GM23248 (cell line): ENCODE measurements at places on chromosomes 6 and 20. TPM values are rescaled to one million over a fixed set of nuclear protein-coding genes. Genes with fewer than 3 reads are reported as not detected.

The GPLD1 gene
- polyA plus RNA-seq = 0.09 TPM in 2 replicates

The MUCL3 gene
- polyA plus RNA-seq = not detected in 2 replicates

The PROKR2 gene
- polyA plus RNA-seq = not detected in 2 replicates

The COL9A3 gene
- polyA plus RNA-seq = 0.25 TPM in 1 of 2 replicates, not detected in the other

The PRKN gene
- polyA plus RNA-seq = 1.2 and 1.4 TPM in 2 replicates

The RAB22A gene
- 21.3 and 23.9 TPM in 2 replicates for polyA plus RNA-seq

The SLC25A27 gene
- 2.8 and 3.0 TPM in 2 replicates for polyA plus RNA-seq

The GGTLC1 gene
- not detected in 2 replicates for polyA plus RNA-seq

The ZDHHC14 gene
- 0.94 and 1.4 TPM in 2 replicates for polyA plus RNA-seq

The SEL1L2 gene
- 0.73 TPM in 1 of 2 replicates, not detected in the other for polyA plus RNA-seq

The CENPQ gene
- polyA plus RNA-seq = 8.4 and 8.9 TPM in 2 replicates

DNA sequence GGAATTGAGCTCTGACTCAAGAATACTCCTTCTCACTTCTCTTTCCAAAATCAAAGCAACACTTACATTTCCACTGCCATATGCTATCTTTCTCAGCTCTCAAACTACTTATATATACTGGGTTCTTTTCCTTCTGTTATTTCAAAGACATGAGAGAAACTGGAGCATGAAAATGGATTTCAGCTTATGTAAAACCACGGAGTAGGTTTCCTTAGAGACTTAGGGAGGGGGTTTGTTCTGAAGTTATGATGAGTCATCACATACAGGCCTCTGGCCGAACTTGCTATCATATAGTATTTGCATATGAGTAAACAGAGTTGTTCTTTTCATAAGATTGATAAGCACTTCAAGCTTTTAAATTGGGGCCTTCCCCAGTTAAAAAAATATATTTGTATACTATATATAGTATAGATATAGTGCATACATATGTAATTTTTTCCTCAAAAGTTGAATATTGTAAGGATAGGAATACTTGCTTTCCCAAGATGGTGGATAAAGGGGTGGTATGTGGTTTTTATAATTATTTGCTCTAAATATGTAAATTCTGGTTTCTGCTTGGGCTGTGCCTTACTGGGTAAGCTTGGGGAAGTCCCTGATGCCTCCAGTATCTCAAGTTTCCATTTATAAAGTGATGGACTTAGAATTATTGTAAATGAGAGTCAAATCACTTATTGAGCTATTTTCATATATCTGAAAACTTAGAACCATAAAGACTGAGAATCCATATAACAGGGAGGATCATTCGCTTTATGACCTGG is 273.9 kb downstream of the RFPL4B start:
- no peak for DNase-seq

DNA sequence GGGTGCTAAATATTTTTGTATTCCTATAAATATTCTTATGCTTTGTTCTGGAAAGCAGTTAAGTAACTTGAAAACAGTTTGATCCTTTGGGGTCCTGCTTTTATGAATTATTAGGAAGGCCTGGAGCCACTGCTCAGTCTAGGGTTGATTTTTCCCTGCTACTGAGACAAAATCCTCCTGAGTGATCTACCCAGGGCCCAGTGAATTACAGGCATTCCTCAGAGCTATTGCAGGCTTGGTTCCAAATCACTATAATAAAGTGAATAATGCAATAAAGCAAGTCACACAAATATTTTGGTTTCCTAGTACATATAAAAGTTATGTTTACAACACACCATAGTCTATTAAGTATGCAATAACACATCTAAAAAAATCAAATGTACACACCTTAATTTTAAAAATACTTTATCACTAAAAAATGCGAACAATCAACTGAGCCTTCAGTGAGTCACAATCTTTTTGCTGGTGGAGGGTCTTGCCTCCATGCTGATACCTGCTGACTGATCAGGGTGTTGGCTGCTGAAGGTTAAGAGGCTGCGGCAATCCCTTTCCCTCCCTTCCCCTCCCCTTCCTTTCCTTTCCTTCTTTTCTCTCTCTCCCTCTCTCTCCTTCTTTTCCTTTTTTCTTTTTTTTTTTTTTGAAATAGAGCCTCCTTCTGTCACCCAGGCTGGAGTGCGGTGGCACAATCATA is 43.0 kb downstream of the DNAAF9 start:
- no peak for DNase-seq

- DNase-seq = no peak
These were observed 32.8 kb upstream of the OVOL2 start for GRCh38 chr20:18090477-18090876.

DNA sequence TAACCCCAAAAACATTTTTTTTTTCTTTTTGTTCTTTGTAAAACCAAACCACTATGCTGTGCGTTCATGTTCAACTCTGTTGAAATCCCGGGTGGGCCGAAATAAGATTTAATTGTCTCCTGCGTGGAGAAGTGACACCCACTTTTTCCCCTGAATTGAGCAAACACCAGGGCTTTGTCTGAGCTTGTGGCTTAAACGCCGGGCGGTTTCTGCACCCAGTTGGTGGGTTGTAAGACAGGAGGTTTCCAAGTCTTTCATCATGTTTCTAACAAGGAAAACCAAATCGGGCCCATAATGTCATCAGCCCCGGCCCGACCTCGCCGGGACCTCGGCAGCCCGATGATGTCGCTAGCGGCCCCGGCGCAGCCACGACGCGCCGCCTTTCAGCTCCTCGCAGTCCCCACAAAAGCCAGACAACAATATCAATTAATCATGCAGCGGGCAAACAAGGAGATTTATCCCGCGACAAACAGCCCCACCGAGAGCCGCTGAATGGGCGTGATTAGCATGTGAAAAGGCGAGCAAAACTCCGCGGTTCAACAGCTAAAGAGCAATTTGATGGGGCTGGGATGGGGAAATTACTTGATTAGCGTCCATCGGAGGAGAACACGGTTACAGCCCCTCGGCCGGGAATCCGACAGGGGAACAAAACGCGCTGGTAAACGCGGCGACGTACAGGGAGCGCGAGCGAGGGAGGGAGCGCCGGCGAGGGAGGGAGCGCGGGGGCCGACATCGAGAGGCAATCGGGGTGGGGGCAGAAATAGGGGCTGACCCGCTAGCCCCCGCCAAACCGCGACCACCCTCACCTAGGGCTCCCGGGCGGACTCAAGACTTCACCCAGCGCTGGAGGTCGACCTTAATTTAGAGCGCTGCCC is 5.3 kb downstream of the LINC00237 start:
- peak; percentile 26 for DNase-seq

- no peak for DNase-seq
These were observed 318.9 kb downstream of the CLIC5 start for GRCh38 chr6:45696738-45697137.

GRCh38 chr6:14316651-14317386 is 199.2 kb downstream of the CD83 start:
- DNase-seq = no peak

DNA sequence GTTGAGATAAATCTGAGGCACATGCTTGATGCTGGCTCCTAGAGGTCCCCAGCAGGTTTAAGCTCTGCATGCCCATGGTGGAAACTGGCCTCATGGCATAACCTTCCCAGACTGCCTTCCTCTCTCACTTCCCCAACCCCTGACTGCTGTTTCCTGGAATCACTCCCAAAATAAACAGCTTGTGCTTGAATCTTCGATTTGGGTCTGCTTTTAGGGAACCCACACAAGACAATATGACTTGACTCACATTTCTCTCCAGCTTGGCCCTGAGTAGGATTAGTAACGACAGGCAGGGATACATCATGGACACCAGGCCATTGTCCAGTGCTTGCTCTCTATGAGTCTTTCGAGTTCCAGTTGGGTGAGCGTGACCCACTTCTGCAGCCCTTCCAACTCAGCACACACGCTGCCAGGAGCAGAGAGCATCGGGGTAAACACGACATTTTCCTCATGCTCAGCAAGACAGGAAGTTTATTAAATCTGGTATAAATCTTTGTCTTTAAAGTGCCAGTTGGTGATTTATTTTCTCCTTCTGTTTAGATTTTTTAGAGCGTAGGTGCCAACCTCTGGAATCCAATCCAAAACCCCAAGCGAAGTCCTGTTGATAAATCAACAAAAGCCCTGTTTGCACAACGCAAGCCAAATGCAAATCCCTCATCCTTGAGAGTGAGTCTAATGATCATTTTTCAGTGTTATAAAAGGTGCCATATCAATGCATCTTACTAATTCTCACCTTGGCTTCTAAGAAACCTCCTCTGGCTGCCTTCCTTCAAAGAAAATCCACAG is 135.0 kb downstream of the FOXA2 start:
- DNase-seq = no peak

DNA sequence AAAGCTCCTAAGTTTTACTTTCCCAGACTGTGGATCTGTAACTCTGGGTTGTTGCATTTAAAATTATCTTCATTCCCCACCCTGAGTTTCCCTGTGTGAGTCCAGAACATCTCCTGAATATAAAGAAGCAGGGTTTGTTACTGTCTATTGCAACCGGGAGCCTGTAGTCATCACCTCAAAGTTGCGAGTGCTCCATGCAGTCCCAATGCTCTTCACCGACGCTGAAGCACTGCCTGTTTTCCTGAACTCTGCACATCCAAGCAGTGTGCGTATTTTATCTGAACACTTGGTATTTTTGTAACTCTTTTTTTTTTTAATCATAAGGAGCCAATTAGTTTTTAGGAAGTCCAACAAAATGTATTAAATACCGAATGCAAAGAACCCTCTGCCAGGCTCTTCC is 907 bp upstream of the HLA-B start:
- DNase-seq = no peak

DNA sequence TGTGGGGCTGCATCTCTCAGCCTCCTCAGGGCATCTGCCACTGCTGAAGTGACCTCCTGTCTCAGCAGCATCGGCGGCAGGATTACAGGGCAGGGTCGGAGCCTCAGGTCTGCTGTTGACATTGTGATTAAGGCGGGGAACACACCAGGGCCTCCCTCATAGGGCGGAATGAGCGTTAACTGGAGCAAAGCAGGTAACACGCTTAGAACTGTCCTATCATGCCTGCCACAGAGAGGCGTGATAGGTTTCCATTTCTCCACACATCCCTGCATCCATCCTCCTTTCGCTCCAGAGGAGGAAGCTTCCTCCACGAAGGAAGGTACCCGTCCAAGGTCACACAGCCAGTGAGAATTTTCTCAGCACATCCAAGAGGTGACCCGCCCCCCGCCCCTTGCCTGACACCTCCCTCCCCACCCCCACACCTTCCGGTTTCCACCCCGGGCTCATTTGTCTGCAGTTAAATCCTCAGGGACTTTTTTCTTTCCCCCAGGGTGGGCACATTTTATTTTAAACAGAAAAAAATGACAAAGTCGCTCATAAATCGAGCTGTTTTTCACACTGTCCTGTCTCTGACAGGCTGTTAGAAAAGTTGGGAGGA is 200.8 kb downstream of the TFAP2C start:
- no peak for DNase-seq

DNA sequence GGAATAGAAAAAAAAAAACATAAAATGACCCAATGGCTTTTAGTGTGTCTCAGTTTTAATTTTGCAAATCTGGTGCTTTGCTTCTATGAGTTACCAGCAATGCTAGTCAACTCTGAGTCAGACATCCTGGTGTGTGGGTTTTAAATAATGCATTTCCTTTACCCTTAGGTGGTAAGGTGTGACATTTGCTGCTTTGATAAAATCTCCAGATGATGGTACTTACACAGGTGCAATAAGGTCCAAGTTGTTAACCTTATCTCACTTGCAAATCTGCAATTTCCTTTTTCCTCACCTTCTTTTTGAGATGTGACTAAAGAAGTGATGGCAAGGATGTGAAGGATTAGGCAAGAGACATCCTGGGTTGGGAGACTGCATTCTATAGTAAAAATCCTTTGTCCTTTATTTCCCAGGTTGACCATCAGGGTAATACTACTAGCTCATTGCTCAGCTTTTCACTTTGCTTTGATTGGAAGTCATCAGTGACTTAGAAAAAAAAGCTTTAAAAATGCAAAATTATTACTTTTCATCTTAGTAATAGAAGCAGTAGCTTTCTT is 818.5 kb upstream of the FLRT3 start:
- DNase-seq = peak; percentile 23

- DNase-seq = no peak
These were observed 245.8 kb upstream of the SULF2 start for GRCh38 chr20:48031122-48031521.

DNA sequence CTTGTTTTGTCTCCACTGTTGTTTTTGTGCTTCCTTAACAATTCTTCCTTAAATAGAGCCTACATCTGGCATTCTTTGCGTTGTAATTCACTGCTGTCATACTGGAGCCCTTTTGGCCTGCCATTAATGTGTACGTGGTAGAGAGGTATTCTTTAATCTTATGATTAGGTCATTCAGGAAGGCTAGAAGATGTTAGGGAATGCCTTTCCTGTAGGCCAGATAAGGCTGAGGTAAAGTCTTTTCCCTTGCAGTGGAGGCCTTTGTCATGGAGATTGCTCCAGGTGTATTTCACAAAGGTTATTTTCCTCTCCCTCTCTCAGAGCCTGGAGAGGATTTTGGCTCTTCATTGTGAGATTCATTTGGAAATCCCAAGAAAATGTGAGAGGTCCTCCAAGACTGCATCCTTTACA is 146.9 kb downstream of the FUT9 start:
- no peak for DNase-seq

DNA sequence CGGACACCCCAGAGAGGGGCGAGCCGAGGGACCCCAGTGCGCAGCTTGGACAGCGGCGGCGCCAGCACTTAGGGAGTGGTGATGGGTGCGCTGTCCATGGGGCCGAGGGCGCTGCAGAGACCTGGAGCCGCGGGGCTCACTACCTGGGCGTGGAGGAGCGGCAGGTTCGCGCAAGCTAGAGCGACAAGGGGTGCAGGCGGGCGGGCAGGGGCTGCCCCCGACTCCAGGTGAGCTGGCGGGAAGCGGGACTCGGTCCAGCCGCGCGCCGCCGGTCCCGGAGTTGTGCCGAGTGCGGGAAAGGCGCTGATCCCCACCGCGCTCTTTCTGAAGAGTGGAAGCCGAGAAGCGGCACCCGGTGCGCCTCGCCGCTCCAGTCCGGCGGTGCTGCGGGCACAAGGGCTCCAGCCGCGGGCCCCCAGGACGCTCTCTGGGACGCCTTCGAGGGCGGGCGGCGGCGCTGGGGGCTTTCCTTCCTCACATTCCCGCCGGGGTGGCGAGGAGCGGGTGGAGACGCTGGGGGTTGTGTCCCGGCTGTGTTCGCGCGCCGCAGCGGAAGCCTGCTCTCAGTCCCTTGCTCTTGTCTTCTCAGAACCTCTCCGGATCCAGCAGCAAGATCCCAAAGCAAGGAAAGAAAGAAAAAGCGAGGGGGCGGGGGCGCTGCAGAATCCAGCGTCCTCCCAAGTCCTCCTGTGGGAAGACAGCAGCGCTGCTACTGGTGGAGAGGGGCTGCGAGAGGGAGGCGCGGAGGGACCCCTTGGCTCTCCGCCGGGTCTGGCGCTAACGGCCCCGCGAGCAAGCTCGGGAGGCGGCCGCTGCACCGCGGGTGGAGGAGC is at the start of gene B3GAT2:
Gene B3GAT2 (minus strand): TSS at position 610 of the 833 bp plus-strand sequence. CDS start 631 bp downstream, outside the sequence.
- peak; percentile 52 for DNase-seq

DNA sequence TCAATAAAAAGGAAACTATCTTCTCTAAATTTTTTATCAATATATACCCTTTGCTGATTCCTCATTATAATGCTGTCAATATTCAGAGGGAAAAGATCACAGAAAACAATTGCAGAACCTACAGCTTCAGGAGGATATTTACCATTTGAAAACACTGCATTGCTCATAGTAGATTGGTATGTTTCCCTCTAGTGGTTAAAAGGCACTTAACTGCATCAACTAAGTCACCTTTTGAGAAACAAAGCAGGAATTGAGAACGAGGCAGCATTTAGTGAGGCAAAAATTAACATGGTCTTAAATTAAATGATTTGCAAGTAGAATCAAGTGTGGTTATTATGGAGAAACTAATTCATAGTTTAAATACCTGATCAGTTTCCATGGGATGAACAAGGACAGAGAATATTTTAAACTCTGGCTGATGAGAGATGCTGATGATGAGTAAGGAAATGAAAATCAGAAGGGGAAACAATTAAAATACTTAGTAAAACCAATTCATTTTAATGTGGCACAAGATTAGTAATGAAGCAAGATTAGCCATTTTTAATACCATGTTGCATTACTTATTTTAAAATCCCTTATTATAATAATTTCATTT is 642.1 kb downstream of the EPHA7 start:
- peak; percentile 2 for DNase-seq
